ENCODE measurements at places on chromosomes 11 and 22. TPM values are rescaled to one million over a fixed set of nuclear protein-coding genes. Genes with fewer than 3 reads are reported as not detected.

DNA sequence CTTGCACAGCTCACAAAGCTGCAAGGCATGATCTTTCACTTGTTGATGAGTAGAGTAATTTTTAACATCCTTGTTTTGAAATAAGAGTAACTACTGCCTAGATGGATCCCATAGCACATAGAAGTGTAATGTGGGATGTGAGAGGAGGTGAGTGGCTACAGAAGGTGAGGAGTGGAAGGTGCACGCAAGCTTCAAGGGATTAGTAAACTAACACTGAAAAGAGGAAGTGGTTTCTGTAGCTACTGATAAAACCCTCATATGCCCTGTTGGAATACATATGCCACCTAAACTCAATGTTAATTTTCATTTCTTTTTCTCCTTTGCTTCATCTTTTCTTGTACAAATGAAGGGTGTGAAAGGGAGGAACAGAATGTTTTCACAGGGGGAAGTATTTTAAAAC, 22.0 kb upstream of the CTSC start:
- no peak for DNase-seq

DNA sequence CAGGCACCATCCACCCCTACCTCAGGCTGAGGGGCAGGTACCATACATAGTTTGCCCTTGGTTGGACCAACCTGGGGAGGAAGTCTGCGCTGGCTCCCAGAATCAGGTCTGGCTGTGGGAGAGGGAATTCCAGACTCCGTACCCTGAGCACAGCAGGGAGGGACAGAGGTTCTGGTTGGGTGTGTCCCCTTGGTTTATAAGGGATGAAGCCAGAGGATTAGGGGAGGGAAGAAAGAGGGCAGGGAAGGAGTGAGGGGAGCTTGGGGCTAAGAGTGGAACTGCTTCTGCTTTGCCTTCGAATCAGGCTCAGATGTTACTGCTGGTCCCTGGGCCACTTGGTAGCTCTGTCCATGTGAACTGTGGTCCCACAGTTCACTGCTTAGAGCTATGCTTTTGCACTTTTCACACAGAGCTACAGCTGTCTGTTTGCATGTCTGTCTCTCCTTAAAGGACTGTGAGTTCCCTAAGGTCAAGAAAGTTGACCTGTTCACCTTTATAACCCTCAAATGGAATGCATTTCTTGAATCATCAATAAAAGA, 9.2 kb downstream of the MMP20 start:
- no peak for DNase-seq

DNA sequence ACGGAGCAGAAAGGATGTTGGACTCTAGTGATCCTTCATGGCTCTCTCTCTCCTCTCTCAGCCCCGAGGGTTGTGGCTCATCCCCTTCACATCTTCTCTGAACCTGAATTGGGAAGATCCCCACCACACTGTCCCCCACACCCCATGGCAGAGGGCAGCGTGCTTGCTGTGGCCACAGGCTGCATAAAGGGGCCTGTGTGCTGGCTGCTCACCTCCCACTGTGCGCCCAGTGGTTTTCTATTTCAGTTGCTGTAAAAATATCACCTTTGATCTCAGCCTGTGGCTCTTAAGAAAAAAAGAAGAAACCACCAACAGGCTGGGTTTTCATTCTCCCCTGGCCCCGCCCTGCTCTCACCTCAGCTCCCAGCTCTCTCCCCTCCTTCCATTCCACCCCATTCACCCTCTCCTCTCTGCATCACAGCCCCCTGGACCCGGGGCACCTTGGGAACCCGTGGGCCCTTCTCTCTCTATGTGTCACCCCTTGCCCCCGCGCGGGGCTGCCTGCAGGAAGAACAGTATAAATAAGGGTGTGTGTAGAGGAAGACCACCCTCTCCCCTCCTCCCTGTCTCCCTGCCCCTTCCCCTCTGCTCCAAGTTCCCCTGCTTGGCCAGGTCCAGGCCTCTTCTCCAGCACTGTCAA, 25.8 kb upstream of the WNT11 start:
- DNase-seq = no peak

GRCh38 chr11:76701294-76702040, 30.9 kb upstream of the LRRC32 start:
- DNase-seq = peak; percentile 71

VWA5A gene
- total RNA-seq = 7.5 TPM

OR4D5 gene
- not detected for total RNA-seq

SLC22A8 gene
- not detected for total RNA-seq

All from Daoy (cell line).